Immature natural killer cell (primary cell): ENCODE measurements at places on chromosomes 3 and 15.
A peak's percentile ranks its signal among the peaks of the same experiment; 100 is the strongest.

DNA sequence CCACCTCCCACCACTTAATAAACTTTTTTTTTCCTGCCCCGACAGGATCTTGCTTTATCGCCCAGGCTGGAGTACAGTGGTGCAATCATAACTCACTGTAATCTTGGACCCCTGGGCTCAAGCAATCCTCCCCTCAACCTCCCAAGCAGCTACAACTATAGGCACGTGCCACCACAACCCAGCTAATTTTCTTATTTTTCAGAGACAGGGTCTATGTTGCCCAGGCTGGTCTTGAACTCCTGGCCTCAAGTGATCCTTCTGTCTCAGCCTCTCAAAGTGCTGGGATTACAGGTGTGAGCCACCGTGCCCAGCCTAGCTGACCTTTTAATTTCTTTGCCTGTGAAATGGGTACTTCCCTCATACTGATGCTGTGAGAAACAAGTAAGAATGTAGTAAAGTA lies 3.9 kb upstream of the C15orf40 start:
- no peak for DNase-seq

- DNase-seq = no peak
Measured at GRCh38 chr3:50602595-50603191, 8.9 kb downstream of the CISH start.

DNA sequence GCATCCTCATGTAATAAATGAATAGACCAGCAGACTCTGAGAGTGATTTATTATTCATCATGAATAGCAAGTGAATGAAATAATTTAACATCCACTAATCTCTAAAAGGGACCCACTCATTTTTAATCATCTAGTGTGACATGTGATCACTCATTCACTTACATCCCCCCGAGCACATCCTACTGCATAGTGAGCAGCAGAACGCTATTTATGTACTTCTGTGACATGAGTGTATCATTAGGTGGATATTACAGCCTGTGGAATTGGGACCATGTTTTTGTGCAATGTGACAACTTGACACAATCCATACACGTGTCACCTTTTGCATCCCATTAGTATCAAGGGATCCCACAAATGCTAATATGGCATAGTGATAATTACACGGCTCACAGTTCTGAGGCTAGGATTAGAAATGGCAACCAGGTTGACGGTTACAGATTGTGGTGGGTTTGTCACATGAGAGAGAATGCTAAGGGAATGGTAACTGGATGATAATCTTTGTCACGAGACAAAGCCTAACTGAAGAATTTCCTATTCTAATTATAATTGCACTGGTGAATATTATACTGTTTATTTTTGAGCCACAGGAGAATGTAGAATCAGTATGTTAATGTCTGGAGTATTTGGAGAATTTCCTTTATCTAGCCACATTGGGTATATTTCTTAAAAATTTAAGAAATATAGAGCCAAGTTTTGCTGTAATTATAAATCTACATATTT lies 595.2 kb upstream of the TBL1XR1 start:
- DNase-seq = no peak

GRCh38 chr15:68658151-68658550 lies 79.4 kb downstream of the CORO2B start:
- DNase-seq = no peak

- DNase-seq = no peak
Measured at GRCh38 chr3:161737171-161737570, 240.6 kb downstream of the OTOL1 start.

- DNase-seq = no peak
Measured at GRCh38 chr3:61250784-61251173, 473 bp downstream of the FHIT start.

DNA sequence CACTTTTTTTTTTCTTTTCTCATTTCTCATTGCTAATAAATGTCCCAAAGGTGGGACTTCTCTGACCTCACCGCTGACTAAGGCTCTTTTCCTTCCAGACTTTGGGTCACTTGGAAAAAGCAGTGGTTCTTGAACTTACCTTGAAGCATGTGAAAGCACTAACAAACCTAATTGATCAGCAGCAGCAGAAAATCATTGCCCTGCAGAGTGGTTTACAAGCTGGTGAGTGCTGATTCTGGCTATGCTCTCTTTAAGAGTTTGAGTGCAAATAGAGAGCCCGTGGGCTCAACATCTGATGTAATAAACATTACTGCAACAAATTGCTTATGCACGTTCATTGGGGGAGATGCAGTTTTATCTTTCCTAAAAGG lies 2.0 kb downstream of the BHLHE40 start:
- DNase-seq = no peak

- DNase-seq = no peak
Measured at GRCh38 chr3:114566162-114566755, 272.4 kb downstream of the TIGIT start.

DNA sequence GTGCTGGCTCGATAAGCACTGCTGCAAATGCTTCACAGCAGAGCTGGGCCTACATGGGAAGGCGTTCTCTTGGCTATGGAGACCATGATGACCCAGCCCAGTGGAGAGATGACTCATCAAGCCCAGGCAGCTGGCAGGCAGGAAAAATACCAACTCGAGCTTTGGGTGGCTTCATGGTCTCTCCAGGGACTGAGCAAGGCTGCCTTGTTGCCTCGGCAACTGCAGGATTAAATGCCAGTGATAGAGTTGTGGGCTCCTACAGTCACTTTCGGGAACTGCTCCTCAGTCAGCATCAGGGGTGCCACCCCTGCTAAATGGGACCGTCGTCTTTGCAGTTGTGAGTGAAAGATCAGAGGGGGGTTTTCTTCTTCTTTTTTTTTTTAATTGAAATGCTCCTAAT lies 54.6 kb upstream of the MYZAP start:
- no peak for DNase-seq

DNA sequence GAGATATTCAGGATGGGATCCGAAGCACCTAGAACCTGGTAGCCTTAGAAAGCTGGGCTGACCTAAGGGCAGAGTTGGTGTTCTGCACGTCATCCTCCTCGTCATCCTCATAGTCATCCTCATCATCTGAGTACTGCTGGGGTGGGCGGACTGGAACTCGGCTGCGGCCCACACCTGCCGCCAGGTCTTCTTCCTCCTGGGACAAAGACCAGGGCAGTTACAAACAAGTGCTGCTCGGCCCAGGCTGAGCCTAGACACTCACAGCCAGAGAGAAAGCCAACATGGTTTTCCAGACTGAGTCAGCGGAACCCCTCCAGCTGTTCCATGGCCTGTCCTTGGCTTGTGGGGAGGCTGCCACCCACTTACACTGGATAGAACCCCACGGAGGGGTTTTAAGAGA lies 40.5 kb downstream of the SEMA3G start:
- no peak for DNase-seq

GRCh38 chr3:152402695-152403451 lies 134.1 kb downstream of the MBNL1 start:
- DNase-seq = peak; percentile 41

- DNase-seq = no peak
Measured at GRCh38 chr3:197889204-197889930, 60.6 kb upstream of the RPL35A start.

- no peak for DNase-seq
Measured at GRCh38 chr3:192122832-192123594, 604.3 kb downstream of the FGF12 start.

DNA sequence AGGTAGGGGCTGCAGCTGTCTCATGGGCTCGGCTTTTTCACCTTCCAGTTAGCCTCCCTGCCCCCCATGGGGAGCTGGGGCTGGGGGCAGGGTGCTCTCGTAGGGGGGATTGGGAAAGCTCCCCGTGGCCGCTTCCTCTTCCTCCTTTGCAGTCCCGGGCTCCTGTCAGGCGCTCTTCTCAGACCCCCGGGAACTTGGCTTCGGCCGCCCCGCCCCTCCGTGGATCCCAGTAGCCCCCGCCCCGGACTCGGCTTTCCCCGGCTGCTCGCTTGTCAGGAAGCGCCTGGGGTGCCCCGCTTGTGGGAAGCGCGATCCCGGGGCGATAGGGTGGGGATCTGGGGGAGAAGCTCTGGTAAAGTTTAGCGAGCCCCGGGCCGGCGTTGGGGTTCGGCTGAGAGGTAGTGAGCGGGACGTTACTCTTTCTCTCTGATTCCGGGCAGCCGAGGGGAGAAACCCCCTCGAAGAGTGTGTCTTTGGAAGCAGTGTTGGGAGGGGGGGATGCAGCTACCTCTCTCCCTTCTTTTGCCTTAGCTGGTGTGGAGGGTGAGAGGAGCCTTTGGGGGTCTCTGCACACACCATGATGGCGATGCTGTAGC lies 611 bp downstream of the PIAS1 start:
- DNase-seq = no peak

DNA sequence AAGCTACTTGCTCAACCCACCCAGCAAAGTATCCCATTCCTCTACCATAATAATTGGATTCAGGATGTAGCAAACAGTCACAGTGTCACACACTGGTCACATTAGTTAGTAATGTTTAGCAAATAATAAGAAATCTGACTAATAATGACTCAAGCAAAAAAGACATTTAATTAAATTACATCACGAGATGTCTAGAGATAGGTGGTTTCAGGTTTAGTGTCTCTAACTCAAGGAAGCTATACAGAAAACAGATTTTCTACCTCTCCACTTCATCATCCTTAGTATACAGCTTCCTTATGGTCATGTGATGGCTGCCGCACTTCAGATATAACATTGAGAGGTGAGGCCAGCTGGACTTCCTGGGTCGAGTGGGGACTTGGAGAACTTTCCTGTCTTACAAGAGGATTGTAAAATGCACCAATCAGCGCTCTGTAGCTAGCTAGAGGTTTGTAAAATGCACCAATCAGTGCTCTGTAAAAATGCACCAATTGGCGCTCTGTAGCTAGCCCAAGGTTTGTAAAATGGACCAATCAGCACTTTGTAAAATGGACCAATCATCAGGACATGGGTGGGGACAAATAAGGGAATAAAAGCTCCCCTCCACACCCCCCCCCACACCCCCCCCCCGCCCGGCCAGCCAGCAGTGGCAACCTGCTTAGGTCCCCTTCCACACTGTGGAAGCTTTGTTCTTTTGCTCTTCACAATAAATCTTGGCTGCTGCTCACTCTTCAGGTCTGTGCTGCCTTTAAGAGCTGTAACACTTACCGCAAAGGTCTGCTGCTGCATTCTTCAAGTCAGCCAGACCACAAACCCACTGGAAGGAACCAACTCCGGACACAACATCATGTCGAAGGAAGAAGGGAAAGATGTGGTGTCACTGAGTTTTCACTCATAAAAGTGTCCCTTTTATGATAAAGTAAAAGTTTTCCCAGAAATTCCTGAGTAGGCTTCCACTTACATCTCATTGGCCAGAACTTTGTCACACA lies 24.9 kb upstream of the ARPIN start:
- DNase-seq = peak; percentile 34

DNA sequence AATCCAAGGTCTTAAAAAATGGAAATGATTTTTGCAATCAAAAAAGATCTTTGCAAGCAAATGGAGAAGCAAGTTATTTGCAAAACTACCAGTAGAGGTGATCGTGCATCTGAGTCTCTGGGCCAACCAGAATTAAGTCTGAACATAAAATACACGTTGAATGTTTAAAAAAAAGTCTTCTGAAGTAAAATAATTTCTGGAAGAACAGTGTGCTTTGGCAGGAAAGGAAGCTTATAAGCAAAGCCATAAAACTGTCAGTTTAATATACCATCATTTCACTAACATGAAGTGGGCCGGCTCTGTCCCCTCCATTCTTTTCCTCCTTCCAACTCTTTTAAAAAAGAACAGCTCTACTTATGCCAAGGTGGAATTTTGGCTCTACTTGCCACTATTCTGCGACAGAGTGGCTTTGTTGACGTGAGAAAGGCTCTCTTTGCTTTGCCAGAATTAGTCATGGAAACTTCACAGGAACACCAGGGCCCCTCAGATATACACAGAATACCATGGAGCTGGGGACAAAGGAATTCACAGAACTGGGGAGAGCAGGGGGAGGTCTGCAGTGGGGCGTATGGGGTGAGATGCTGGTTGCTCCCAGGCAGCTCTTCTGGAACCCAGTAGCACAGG lies 29.8 kb downstream of the FSTL1 start:
- no peak for DNase-seq

DNA sequence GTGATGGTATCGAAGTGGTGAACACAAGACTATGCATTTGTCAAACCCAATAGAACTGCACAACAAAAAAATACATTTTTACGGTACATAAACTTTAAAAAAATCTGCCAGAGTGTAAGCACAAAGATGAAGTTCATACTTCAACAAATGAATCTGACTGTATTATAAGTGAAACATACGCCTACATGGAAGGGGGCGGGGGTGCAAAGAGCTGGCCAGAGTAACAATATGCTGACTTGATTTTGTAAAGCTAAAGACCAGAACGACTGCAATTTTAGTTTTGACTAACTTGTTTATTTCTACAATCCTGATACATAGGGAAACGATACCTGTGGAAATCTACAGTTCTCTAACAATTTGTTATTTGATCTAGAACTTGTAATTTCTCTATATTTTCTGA lies 426.0 kb downstream of the GABRG3 start:
- no peak for DNase-seq

DNA sequence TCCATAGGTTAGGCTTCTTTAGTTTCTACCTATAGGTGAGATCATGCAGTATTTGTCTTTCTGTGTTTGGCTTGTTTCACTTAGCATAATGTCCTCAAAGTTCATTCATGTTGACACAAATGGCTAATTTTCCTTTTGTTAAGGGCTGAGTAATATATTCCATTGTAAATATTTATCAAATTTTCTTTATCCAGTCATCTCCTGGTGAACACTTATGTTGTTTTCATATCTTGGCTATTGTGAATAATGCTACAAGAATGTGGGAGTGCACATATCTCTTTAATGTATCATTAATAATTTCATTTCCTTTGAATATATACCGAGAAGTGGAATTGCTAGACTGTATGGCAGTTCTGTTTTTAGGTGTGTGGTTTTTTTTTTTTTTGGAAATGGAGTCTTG lies 250.9 kb upstream of the SEMA6D start:
- DNase-seq = no peak

GRCh38 chr3:113297841-113298240 lies 86.5 kb downstream of the BOC start:
- no peak for DNase-seq

DNA sequence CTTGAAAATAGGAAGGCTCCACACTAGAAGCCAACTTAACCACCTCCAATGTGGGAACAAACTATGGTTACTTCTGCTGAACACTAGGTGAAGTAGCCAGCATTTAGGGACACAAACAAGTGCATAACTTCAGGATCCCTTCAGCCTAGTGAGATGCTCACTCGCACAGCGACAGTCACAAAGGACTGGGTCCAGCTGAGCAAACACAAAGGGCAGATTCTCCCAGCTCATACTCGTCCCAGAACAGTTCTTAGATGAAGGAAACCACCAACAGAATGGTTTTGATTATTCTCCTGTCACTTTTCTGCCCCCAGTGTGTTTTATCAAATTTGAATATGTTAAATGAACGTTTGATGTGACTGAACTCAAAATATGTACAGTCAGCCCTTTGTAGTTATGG lies 201.6 kb downstream of the KCNAB1 start:
- DNase-seq = no peak

GRCh38 chr3:125334675-125335560 lies 40.2 kb downstream of the ZNF148 start:
- DNase-seq = no peak

DNA sequence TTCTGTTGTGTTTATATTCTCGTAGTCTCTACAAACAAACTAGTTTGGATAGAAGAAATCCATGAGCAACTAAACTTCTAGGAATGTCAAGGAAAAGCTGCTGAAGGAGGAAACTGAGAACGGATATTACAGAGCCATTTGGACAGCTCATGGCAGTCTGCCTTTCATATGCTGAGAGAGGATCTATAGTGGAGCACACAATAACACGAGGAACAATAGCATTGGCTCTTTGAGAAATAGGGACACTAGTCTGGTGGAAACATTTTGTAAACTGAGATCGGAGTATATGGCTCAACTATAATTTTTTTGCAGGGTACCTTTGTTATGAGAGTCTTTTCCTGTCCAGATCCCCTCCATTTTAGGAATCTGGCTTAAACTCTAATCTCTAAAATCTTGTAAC lies 200.5 kb downstream of the CLSTN2 start:
- no peak for DNase-seq
